ENCODE measurements at places on chromosomes 2 and 18.

DNA sequence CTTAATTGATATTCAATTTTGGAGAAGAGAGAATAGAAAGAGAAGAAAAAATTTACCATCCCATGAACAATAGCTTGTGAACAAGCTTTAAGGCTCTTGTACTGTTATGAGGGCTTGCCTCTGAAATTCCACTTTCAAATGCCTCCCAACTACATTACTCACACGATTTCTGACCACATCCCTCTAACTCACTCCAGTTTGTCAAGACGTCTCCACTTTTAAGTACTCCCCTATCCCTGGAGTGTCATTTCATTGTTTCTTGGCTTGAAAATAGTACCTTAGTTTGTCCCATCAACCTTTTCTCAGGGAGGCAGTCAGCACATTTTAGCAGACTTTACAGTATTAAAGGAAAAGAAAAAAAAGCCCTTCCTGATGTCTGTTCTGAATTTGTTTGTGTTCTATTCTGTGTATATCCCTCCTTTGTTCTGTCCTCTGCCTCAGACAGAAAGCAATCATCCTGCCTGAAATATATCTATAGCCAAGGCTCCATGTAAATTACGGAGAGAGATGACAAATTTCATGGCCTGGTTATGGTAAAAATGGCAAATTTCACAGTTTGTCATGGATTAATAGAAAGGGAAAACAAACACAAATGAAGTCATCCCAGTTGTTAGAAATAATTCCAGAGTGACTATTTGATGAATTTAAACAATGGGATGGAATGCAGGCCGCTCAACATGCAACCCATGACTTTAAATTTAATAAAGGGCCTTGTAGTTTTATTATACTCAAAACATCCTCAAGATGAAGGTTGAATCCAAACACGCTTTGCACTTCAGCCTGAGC, 228.8 kb downstream of the ETAA1 start:
- no peak for DNase-seq

GRCh38 chr18:56166914-56167313, 471.5 kb downstream of the TXNL1 start:
- no peak for DNase-seq

GRCh38 chr18:1361936-1362335, 457.3 kb downstream of the ADCYAP1 start:
- DNase-seq = no peak

- DNase-seq = no peak
Measured at GRCh38 chr18:3717376-3718025, 267.5 kb downstream of the TGIF1 start.

GRCh38 chr2:1305342-1306013, 107.8 kb upstream of the TPO start:
- no peak for DNase-seq

DNA sequence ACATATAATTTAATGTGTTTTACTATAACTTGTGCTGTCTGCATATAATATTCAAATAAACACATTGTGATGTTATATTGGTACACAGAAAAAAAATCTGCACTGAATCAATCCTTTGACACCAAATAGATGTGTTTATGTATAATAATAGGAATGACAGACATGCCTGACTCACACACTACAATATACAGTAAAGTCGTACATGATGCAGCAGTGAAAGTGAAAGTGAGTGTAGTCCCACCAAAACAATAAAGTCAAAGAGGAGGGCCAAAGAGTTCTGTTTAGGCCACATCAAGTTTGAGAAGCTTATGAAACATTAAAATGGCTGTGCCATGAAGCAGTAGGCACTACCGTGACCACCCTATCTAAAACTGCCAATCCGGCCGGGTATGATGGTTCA, 8.2 kb upstream of the RBM44 start:
- DNase-seq = no peak

DNA sequence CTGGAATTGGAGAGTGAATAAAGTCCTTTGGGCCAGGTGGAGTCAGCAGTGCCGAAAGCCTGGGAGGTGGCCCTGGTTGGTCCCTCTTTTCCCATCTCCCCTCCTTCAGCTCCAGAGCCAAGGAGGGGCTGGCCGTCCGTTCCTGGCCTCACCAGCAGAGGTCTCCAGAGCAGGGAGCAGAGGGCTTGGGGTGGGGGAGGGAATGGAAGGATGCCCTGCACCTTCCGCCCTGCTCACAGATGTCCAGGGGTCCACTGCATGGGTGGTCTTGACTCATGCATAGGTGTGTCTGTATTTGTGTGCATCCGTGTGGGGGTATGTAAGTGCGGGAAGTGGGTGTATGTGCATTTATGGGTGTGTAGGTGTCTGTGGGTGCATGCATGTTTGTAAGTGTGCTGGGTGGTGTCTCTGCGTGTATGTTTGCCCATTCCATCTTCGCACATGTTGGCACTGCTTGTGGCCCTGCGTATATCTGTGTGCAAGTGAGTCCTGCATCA, 201.8 kb downstream of the ZFP36L2 start:
- peak; percentile 66 for DNase-seq

- DNase-seq = no peak
Measured at GRCh38 chr2:181051861-181052522, 71.6 kb downstream of the UBE2E3 start.

GRCh38 chr2:232522623-232523401, 2.6 kb downstream of the PRSS56 start:
- no peak for DNase-seq

DNA sequence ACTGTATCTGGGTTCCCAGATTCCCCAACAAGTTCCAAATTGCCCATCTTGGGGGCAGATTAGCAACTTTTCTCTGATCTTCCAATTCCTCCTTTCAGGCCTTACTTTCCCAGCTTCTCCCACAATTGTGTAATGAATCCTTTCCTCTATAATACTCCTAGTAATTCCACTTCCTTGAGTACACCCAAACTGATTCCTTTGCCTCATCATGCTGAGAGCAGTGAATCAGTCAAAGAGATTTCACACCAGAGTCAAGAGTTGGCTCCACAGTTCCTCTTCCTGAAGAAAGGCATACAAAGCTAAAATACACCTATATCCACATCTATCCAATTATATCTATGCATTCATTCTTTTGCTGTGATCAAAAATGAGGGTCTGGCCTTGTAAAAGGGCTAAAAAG, 28.6 kb upstream of the DAPL1 start:
- DNase-seq = no peak

- no peak for DNase-seq
Measured at GRCh38 chr2:6052649-6053048, 360.5 kb downstream of the SOX11 start.

GRCh38 chr2:133848111-133848649, 279.9 kb upstream of the NCKAP5 start:
- peak; percentile 24 for DNase-seq

DNA sequence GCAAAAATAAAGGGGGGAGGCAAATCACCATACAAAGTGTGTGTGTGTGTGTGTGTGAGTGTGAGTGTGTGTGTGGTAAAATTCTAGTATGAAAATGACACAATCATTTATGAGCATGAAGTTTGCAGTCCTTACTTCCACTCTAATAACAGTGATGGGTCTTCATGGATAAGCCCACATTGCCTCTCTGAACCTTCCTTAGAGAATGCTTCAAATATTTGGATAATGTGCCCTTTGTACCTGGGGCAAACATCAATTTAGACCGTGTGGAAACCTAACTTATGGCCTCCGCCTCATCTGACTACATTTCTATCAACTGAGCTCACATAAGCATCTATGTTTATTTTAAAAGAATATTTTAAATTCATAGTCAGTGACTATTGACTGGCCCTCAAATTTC, 3.7 kb downstream of the SCN9A start:
- no peak for DNase-seq

GRCh38 chr2:148013876-148014275, 6.7 kb downstream of the ORC4 start:
- DNase-seq = no peak

- no peak for DNase-seq
Measured at GRCh38 chr2:84526562-84526961, 10.3 kb downstream of the DNAH6 start.

- no peak for DNase-seq
Measured at GRCh38 chr2:108959401-108959800, 29.6 kb downstream of the EDAR start.

DNA sequence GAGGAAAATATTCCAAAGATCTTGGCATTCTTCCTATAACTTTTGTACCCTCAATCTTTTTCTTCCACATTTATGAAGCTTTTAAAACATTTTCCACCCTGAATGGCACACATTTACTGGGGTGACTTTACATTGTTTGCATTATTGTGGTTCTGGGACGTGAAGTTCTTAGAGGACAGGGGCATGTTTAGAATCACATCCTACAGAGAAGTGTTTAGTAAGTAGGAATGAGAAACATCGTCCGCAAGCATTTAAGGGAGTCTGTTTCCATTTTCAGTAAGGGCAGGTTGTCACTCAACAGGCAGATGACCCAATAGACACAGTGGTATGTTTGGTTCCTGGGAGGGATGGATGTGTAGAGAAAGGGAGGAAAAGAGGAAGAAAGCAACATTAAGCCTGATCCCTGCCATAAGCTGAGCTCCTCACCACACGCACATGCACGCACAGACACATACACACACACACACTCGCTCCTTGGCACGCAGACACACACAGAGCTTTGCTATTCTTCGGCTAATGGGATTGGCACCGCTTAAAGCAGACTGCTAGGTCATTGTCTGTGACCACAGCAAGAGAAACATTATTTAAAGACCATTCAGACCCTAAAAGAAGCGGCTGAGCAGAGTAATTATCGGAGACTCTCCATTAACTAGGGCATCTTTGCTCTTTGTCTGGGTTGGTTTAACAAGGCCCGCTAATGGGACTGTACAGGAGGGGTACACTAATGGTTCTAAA, 14.2 kb upstream of the PLEKHM3 start:
- no peak for DNase-seq

GRCh38 chr2:46564811-46565241, 85.5 kb downstream of the TMEM247 start:
- no peak for DNase-seq

GRCh38 chr18:79931475-79931874, 20.0 kb downstream of the SLC66A2 start:
- peak; percentile 6 for DNase-seq

- no peak for DNase-seq
Measured at GRCh38 chr2:219149667-219150066, 10.9 kb downstream of the NHEJ1 start.

DNA sequence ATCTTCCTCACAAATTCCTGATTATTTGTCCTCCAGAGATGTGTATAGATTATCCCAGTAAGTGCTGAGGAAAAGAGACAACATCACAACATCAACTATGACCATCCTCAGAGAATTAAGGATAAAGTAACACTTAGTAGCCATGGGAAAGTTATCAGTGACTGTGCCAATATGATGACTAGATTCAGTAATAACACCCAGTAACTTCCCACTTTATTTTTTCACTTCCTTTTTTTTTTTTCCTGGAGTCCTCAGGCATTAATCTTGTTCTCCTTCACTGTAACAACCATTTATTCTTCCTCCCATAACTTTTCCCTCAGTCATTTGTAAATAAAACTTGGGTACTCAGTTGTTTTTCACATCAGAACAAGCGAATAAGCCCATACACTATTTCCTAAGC, 16.7 kb upstream of the PID1 start:
- no peak for DNase-seq

DNA sequence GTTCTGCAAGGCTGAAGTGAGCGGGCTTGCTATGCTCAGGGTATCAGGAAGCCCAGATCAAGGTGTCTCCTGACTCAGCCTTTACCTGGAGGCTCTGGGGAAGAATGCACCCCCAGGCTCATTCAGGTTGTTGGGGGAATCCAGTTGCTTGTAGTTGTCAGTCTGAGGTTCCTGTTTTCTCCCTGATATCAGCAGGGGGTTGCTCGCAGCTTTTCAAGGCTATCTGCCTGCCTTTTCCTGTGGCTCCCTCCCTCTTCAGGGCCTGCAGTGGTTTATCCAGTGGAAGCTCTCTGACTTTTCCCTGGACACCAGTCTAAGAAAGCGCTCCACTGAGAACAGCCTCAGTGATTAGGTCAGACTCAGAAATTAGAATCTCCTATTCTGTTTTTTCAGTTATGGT, 116.6 kb downstream of the PTPRM start:
- no peak for DNase-seq

DNA sequence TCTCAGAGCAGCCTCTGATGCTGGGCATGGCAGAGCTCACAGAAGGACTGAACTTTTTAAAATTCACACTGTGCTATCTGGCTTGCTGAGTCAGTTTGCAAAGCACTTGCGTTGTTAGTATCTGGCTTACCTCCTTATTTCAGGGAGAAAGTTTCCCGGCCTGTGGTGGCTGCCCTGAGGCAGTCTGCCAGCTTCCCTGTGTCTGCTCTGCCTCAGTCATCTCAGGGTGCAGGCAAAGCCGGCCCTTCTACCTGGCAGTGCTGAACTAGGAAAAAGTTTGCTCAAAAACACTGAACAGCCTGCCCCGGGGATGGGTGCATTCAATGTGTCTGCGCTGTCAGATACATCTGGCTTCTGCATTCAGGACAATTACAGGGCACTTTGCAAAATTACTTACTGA, 90.2 kb upstream of the UXS1 start:
- DNase-seq = no peak

- DNase-seq = no peak
Measured at GRCh38 chr2:196153480-196153879, 17.9 kb downstream of the STK17B start.

- no peak for DNase-seq
Measured at GRCh38 chr2:230908595-230909191, 16.3 kb downstream of the GPR55 start.

DNA sequence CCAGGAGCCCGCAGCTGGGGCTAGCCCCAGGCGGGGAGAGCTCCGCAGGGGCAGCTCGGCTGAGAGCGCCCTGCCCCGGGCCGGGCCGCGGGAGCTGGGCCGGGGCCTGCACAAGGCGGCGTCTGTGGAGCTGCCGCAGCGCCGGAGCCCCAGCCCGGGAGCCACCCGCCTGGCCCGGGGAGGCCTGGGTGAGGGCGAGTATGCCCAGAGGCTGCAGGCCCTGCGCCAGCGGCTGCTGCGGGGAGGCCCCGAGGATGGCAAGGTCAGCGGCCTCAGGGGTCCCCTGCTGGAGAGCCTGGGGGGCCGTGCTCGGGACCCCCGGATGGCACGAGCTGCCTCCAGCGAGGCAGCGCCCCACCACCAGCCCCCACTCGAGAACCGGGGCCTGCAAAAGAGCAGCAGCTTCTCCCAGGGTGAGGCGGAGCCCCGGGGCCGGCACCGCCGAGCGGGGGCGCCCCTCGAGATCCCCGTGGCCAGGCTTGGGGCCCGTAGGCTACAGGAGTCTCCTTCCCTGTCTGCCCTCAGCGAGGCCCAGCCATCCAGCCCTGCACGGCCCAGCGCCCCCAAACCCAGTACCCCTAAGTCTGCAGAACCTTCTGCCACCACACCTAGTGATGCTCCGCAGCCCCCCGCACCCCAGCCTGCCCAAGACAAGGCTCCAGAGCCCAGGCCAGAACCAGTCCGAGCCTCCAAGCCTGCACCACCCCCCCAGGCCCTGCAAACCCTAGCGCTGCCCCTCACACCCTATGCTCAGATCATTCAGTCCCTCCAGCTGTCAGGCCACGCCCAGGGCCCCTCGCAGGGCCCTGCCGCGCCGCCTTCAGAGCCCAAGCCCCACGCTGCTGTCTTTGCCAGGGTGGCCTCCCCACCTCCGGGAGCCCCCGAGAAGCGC, 15.0 kb upstream of the GMPPA start:
- no peak for DNase-seq

- DNase-seq = no peak
Measured at GRCh38 chr2:105183555-105184323, 57.8 kb upstream of the GPR45 start.

GRCh38 chr2:178241844-178242551, 47.7 kb downstream of the OSBPL6 start:
- DNase-seq = peak; percentile 56
